Fibroblast of upper back skin (primary cell): ENCODE measurements at places on chromosomes 7 and 10.

DNA sequence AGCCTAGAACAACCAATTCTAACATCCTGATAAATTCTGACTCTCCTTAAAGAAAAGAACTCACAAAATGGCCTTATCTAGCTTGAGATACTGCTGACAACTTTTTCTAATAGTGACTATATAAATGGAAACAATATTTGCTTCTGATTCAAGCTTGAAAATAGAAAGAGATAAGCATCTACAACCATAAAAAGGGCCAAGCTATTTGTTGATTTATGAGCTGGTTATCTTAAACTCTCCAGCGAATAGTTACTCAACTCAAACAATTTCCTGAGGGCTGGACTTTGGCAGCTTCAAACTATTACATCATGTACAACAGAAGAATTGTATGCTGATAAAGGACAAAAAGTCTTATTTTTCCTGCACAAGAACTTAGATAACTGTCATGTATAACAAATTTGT, 4.6 kb downstream of the USP54 start:
- peak; percentile 81 for DNase-seq

- peak; percentile 71 for DNase-seq
Observed at GRCh38 chr10:34780818-34781380, 34.2 kb downstream of the PARD3 start.

DNA sequence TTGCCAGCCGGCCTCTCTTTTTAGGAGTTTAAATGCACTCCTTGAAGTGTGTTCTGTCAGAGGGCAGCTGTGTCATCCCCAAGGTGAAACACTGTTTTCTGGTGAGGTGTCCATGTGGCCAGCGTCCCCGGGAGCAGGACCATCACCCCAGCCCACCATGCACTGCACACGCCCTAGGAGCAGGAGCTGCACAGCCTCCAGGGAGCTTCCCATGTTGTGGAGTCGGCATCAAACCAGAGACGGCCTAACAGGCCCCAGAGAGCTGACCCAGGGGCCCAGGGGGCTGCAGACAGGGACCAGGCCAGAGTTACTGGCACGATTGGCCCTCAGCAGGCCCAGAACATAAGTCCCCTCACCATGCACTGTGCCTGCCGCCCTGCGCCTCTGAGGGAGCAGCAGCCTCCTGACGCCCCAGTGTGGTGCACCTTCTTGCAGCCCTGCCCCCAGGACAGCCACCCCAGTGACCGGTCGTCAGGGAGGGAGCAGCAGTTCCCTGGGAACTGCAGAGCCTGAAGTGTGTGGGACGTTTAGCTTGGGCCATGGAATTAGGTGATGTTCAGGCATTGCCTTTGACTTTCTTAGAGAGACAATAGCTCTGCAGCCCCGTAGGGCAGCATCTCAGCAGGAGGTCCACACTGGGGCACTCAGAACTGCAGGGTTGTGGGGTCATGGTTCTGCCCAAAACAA, 97.9 kb downstream of the NKX6-2 start:
- DNase-seq, result no peak

DNA sequence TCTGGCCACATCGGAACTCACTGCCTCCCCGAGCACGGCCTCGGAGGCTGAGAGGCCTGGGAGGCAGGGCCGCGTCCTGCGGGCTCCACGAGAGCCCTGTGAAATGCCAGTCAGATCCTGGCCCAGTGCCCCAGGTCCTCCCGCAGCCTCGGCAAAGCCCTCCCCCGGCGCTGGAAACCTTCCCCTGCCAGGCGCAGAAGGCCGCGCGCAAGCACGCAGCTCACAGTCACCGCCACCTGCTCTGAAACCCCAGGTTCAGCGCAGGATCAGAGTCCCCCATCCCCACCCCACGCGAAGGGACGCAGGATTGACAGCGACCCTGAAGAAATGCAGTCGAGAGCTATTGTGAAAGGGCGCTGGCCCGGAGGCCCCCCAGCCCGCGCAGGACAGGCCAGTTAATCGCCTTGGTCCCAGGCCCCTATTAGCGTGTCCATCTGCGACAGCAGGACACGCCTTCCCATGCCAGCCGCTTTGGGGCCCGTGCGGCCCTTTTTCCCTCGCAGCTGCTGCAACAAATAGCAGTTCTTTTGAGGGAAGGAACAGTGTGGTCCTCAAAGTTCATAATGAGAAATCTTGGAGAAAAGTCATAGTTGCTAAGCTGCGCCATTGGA, 13.5 kb upstream of the EGFR start:
- no peak for DNase-seq

DNA sequence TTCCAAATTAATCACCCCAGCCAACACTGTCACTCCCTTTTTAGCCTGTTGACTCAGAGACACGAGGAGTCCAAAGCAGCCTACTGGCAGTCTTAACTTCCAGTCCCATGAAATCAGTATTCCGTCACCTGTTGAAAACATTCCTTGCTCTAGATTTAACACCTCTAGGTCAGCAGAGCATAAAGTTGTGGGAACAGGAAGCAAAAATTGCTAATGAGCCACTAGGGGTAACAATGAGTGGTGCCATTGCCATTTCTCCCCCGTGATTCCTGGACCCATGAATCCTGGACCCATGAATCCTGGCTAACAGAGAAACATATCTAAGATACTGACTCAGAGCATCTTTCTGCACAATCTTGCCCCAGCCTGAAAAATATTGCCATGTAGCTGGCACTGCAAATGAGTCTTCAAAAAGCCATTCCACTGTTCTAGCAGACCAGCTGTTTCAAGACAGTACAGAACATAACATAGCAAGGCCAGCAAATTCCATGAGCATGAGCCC, 252.7 kb upstream of the PTER start:
- no peak for DNase-seq

- DNase-seq, result no peak
Observed at GRCh38 chr7:128385988-128386925, 23.5 kb downstream of the IMPDH1 start.

- no peak for DNase-seq
Observed at GRCh38 chr7:77288676-77289320, 89.2 kb upstream of the FGL2 start.

- no peak for DNase-seq
Observed at GRCh38 chr7:505171-505570, 14.5 kb downstream of the PDGFA start.

- DNase-seq, result peak; percentile 61
Observed at GRCh38 chr10:121974535-121975294, at the start of gene NSMCE4A. NSMCE4A (minus strand) TSS chr10:121975217; CDS start chr10:121975165, 52 bp downstream.

GRCh38 chr10:34838366-34838900, 23.3 kb upstream of the PARD3 start:
- DNase-seq, result no peak

DNA sequence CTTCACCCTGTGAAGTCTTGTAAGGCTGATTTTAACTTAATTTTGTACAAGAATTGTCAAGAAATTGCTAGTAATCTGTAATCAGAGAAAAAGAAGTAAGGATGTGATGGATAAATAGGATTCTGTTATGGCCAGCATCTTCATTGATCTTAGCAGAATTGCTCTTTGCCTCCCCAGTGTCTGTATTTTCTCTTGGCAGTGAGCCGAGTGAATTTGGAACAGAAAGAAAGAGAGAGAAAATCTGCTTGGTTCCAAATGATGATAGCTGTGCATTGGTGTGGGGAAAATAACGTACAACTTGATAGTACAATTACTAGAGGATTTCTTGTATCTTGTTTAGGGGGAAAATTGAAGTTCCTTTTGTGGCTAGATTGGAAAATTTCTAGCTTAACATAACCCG, 34.6 kb downstream of the VTI1A start:
- DNase-seq, result no peak

DNA sequence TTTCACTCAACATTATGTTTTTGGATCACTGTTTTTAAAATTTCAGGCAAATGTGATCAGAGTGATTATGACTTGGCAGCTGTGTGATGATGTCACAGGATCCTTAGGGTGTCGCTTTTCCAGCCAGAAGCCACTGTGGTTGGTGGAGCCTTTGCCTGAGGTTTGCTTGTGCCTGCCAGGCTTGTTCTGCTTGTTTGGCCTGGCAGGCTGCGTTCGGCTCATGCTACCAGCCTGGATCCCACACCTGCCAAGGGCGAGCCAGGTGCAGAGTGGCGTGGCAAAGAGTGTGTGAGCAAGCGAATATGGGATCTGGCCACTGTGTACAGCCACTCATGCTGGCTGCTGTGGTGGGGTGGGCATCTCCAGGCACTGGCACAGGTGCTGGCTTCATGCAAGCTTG, 55.7 kb downstream of the ADK start:
- no peak for DNase-seq

DNA sequence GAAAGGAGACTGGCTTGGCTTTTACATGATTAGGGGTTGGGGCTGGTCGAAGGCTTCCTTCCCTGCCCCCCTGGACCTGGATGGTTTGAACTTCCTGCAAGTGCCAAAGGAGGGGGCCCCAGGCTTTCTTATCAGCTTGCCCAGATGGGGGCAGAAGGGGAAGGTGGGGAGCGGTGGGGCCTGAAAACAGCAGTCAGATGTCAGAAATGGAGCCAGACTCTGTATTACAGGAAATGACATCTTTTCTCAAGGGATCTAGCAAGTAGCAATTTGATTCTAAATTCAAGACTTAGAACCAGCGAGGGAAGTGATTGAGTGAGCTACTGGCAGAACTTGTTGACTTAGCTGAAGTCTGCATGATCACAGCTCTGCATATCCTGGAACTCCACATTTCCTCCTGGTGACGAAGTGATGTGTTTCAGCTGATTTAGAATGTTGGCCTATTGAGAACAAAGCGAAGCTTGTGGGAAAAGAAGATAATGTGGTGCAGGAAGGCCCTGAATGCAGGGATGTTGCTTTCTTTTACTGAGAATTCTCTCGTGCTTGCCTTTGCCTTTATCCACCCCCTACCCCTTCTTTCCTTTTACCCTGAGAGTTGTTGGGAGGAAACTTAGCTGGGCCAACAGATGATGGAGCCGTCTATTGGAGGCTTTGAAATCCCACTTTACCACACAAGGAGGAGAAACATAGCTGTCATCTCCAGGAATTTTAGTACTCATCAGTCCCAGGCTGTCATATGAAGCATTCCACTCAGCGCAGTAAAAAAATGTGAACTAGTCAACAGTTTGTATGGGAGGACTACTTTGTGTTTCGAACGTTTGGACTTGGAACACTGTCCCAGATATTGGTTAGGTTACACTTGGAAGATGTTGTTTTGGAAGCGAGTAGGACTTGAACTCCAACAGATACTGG, 43.2 kb downstream of the CCNY start:
- DNase-seq, result peak; percentile 78

- no peak for DNase-seq
Observed at GRCh38 chr7:2926120-2926895, 82.2 kb upstream of the GNA12 start.
